SJCRH30 (cell line): ENCODE measurements at places on chromosomes 4 and X. TPM values are rescaled to one million over a fixed set of nuclear protein-coding genes. Genes with fewer than 3 reads are reported as not detected.

DNA sequence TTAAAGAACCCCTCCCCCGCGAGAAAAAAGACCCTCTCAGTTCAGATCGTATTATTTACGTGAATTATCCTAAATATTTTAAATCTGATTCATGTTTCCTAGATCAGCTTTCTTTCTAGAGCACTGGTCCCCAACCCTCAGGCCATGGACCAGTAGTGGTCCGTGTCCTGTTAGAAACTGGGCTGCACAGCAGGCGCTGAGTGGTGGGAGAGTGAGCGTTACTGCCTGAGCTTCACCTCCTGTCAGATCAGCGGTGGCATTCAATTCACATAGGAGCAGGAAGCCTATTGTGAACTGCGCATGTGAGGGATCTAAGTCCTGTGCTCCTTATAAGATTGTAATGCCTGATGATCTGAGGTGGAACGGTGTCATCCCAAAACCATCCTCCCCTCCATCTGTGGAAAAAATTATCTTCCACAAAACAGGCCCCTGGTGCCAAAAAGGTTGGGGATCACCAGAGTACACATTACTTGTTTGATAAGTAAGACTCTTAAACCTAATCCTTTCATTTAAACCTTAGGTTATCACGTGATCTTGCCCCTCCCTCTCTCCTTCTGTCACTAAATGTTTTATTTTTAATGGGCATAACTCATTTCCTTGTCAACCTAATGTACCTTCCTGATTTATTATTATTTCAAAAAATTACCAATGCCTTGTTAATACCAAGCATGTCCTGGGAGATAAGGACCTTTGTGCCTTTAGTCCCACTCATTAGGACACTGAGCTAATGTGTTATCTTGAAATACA is 442.9 kb downstream of the TLL1 start:
- H3K4me1 ChIP-seq: peaks cover 4% of the 10 kb centered on the region; the same call in 1 of the 2 replicates
- no peaks in the 10 kb centered on the region for H3K36me3 ChIP-seq
- no peaks in the 10 kb centered on the region for H3K27me3 ChIP-seq
- H3K27ac ChIP-seq: no peak overlapping the region
- no peak overlapping the region for H3K4me3 ChIP-seq

DNA sequence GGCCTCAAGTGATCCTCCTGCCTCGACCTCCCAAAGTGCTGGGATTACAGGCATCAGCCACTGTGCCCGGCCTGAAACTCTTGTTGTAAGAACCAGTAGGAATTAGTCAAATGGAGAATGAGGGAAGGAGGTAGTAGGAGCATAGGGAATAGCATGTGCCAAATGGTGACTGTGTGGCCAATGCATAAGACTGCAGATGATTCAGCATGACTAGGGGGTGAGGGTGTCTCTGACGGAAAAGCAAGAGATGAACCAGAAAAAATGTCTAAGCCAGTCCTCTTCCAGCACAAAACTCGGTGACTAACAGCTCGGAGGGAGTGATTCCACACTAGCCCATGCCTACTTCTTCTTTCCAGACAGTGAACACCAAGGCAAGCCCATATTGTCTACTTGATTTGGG is 58.2 kb upstream of the DUSP21 start:
- no peak for DNase-seq
- H3K27ac ChIP-seq: no peak overlapping the region
- H3K4me3 ChIP-seq: no peak overlapping the region
- no peaks in the 10 kb centered on the region for H3K4me1 ChIP-seq
- no peaks in the 10 kb centered on the region for H3K27me3 ChIP-seq

DNA sequence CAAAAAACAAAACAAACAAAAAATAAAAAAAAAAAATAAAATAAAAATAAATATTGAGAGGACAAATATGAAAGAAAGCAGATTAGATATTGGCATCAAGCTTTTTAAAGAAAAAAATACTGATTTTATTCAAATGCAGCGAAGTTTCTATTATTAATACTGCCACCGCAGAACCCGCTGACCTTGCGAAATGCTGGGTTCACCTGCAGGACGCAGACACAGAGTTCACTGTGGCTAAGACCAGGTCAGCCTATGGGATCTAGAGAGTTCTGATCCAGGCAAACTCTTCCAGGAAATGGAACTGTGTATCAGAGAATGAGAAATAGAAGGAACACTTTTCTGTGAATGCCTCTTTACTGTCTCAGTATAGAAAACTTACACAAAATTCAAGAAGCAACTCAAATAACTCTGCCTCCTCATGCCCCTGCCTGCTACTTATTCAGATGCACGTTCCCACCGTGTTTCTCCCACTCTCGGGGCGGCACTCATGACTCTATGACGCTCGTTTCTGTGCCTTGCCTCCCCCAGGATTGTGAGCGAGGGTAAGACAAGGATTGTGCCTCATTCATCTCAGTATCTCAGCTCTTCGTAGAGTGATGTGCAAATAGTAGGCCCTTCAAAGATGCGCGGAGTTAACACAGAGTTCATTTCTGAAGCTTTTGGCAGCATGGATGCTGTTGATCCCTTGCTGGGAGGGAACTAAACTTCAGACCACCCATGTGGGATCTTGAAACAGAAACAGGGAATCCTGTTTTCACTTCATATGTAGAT is 44.1 kb upstream of the TLR3 start:
- no peaks in the 10 kb centered on the region for H3K27me3 ChIP-seq
- no peak for DNase-seq
- no peaks in the 10 kb centered on the region for H3K4me1 ChIP-seq
- no peak overlapping the region for H3K4me3 ChIP-seq
- H3K36me3 ChIP-seq: no peaks in the 10 kb centered on the region
- H3K27ac ChIP-seq: no peak overlapping the region

GRCh38 chr4:83631066-83631465 is 95.2 kb downstream of the GPAT3 start:
- H3K27ac ChIP-seq: no peak overlapping the region
- no peak overlapping the region for H3K4me3 ChIP-seq
- peaks cover 3% of the 10 kb centered on the region for H3K27me3 ChIP-seq
- H3K4me1 ChIP-seq: no peaks in the 10 kb centered on the region

DNA sequence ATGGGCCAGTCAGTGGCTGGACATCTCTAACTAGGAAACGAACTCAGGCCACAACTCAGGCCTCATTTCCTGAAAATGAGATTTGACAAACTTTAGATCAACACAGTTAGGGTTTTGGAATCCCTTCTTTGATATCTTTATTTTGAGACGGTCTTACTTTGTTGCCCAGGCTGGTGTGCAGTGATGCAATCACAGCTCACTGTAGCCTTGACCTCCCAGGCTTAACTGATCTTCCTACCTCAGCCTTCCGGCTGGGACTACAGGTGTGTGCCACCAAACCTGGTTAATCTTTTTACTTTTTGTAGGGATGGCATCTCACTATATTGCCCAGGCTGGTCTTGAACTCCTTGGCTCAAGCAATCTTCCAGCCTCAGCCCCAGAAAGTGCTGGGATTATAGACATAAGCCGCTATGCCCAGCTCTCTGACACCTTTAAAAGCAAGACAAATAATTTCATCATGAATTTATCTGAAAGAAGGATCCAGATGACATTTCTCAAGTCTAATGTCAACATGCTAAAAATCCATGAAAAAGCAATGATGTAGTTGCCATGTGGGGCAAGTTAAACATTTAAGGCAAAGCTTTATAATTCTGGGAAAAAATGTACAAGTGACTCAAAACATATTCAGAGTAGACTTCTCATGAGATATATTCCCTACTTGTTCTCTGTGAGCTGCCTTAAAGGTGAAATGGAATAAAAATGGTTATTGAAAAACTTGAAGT is 89.1 kb upstream of the CBR4 start:
- H3K4me3 ChIP-seq: no peak overlapping the region
- no peak overlapping the region; the same call in 1 of the 2 replicates for H3K27ac ChIP-seq
- H3K4me1 ChIP-seq: peaks cover 13% of the 10 kb centered on the region
- H3K36me3 ChIP-seq: peaks cover 2% of the 10 kb centered on the region; the same call in 1 of the 2 replicates
- no peak for DNase-seq
- H3K27me3 ChIP-seq: no peaks in the 10 kb centered on the region

DNA sequence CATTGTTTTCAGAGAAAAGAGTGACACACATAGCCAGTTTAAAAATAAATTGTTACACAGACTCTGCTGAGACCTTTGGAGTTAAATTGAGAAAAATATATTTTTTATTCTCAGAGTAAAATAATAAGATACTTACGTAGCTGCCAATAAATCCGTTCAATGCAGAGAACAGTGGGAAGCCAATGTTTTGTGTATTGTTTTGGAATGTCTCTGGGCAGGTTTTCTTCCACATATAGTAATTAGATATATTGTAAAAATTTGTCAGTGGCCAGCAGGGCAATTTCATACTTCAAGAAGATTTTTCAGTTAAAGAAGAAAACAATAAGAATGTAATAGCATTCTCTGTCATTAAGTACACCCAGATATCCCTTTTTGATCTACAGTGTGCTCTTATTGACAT is 999.5 kb upstream of the INTU start:
- H3K27ac ChIP-seq: no peak overlapping the region
- no peaks in the 10 kb centered on the region for H3K27me3 ChIP-seq
- H3K36me3 ChIP-seq: no peaks in the 10 kb centered on the region
- no peak for DNase-seq
- H3K4me1 ChIP-seq: no peaks in the 10 kb centered on the region

Gene PPP2R2C
- total RNA-seq: not detected in 2 replicates

Gene TLR10
- not detected in 2 replicates for total RNA-seq
